ENCODE measurements at places on chromosomes 3 and 15. TPM values are rescaled to one million over a fixed set of nuclear protein-coding genes. Genes with fewer than 3 reads are reported as not detected.

Gene ZNF80
- not detected for total RNA-seq

Gene GOLGA6B
- 0.11 TPM for total RNA-seq

DNA sequence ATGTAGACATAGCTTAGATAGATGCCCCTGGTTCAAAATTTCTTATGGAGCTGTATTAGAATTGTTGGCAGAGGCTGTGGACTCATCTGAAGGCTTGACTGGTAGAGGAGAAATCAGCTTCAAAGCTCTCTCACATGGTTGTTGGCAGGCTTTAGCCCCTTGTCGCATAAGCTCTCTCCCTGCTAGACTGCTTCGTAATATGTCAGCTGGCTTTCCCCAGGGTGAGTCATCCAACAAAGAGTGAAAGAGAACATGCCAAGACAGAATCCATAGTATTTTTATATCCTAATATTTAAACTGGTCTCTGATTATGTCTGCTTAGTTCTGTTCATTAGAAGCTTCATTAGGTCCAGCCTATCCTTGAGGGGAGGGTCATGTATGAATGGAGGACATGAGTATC, 427.4 kb upstream of the NAALADL2 start:
- peak; percentile 41 for DNase-seq

DNA sequence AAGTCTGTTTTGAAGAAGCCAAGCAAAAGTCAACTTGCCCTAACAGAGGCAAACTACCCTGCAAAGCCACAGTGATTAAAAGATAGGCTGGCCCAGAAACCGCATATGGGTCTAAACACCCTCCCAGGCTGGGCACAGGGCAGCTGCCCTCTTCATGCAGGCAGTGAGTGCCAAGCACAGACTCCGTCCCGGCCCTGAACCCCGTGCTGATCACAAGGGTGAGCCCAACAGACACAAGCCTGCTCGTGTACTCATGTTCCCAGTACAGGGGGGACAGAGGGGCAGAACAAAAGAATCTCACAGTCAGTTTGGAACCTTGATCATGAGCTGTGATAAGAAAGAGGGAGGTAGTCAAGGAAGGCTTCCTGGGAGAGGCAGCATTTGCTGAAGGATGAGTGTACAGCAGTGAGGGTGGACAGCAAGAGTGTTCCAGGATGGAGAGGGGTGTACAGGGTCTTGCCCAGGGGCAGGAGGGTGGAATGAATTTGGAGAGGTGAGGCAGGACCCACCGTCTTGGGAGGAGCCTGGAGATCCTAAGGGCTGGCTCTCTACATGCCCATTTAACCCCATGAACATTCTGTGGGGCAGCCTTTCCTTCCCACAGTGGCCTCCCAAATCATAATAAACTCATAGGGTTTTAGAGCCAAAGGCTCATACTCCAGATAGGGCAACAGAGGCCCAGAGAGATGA, 43.2 kb upstream of the PRR23E start:
- DNase-seq = no peak

- no peak for DNase-seq
These were observed 238.7 kb downstream of the CPNE4 start for GRCh38 chr3:131796111-131796510.

- DNase-seq = no peak
These were observed 17.1 kb upstream of the HEG1 start for GRCh38 chr3:125072749-125073389.

Gene AP3B2
- total RNA-seq = not detected

DNA sequence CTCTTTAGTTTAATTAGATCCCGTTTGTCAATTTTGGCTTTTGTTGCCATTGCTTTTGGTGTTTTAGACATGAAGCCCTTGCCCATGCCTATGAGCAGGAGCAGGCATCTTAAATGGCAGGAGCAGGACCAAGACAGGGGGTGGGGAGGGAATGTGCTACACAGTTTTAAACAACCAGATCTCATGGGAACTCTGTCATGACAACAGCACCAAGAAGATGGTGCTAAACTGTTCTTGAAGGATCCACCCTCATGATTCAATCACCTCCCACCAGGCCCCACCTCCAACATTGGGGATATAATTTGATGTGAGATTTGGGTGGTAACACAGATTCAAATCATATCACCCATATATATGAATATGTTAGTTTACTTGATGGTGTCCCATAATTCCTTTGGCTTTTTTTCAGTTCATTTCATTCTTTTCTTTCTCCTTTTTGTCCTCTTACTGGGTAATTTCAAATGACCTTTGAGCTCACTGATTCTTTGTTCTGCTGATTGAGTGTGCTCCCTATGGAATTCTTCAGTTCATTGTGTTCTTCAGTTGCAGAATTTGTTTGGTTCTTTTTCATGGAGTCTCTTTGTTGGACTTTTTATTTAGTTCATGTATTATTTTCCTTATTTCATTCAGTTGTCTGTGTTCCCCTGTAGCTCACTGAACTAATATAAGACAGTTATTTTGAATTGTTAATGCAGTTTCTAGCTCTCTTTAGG, 62.6 kb downstream of the DOCK3 start:
- no peak for DNase-seq

Gene QRICH1
- total RNA-seq = 90.2 TPM

DNA sequence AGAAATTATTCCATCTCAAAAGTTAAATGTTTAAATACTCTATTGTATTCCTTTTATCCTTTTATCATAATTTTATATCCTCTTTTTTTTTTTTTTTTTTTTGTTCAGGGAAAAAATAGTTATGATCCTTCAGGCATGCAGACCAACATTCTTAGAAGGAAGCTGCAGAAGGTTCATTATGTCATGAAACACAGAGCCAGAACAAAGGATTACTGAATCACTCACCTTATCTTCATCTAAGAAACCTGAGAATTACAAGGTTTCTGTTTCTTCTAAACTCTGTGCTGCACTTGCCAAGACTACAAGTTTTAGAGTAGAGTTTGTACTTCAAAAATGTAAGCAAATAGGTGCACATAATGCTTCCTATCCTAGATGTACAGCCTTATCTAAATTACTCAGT, 3.3 kb downstream of the PLCH1 start:
- no peak for DNase-seq

Gene GOLGA8S
- total RNA-seq = not detected

Gene SNTN
- total RNA-seq = not detected

Gene PLCL2
- 9.8 TPM for total RNA-seq

DNA sequence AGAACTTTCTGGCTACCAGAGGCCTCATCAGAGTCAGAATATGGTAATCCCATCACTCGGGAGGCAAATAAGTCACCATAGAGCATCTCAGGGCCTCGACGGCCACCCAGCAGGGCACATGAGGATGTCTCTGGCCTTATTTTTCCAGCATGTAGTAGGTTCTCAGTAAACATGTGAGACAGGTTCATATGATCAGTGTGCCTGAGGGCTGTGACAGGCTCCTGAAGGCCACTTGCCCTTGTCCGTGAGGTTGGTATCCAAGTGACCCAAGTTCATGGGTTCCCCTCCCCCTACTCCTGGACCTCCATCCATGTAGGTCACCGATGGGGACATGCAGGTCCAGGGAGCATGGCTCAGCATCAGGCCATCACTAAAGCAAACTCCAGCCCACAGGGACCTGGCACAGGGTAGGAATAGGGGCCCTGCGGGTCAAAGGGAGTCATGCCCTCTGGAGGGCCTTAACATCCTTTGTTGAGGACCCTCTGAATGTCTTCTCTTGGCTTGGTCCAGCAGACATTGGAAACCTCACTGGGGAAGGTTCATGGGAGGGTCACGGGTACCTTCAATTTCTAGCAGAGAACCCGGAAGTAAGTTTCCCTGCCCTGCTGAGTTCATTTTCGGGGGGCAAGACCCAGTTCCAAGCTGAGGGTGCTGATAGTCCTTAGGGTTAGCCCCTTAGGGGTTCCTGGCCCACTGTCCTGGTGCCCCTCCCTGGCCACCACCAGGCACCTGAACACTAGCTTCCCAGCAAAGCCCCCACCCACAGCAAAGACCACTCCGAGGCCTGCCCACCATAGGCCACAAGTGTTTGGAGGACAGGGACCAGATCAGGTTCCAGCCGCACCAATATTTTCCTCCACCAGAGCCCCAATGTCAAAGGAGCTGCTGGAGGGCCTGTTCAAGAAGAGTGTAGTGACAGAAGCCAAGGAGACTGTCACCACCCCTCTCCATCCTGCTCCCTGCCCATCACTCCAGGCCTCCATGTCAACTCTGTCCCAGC, 61.1 kb downstream of the ZNF445 start:
- no peak for DNase-seq

DNA sequence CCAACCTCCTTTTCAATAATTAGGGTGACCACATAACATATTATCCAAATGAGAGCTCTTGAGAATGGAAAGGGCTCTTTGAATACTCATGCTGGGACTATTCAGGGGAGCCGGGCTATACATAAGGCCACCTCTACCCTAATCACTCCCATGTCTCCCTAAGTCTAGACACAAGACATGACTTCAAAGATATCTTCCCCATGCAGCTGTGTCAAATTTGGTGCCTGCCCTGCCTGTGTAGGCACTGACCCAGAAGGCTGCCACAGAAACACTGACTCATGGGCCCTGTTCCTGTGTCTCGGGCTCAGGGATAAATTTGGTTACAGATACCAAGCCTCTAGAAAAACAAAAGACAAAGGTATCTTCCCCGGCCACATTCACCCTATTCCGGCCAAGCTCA, 70.3 kb downstream of the MYLK start:
- peak; percentile 31 for DNase-seq

GRCh38 chr3:146093896-146094295, 67.1 kb downstream of the PLOD2 start:
- no peak for DNase-seq

Measured in PC-3 (cell line).